Sciatic nerve (tissue), 2 donors: ENCODE measurements at places on chromosomes 4 and X. TPM values are rescaled to one million over a fixed set of nuclear protein-coding genes. Genes with fewer than 3 reads are reported as not detected.

The PCDH18 gene
- total RNA-seq = 34.4 TPM

DNA sequence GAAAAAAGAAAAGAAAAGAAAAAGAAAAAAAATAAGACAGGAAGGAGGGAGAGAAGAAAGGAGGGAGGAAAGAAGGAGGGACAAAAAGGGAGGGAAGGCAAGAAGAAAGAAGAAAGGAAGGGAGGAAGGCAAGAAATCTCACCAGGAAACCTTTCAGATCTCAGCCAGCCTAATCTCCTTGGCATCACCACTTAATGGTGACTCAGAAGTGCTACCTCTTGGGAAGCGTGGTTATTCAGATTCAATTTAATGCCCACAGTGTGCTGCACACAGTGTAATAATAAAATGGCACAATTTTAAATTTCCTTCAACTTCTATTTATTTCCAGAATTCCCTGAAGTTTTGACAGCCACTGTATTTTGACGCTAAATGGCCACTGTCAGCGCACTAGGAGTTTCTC is 50.3 kb downstream of the DKK2 start:
- DNase-seq = no peak

DNA sequence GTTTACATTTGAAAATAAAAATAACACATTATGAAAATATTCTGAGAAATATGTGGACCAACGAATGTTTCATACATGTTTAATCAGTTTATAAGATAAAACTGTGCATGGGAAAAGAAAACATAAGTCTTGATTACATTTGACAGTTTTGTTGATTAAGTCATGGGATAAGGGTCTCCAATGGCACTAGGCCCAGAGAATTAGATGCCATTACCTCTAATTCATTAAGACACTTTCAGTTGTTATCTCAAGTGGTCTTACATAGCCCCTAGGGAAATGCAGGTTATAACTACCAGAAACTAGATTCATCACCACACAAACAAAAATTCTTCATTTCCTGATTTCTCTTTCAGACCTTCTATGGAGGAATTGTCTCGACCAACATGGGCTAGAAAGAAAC is 300.8 kb downstream of the PCDH7 start:
- no peak for DNase-seq

DNA sequence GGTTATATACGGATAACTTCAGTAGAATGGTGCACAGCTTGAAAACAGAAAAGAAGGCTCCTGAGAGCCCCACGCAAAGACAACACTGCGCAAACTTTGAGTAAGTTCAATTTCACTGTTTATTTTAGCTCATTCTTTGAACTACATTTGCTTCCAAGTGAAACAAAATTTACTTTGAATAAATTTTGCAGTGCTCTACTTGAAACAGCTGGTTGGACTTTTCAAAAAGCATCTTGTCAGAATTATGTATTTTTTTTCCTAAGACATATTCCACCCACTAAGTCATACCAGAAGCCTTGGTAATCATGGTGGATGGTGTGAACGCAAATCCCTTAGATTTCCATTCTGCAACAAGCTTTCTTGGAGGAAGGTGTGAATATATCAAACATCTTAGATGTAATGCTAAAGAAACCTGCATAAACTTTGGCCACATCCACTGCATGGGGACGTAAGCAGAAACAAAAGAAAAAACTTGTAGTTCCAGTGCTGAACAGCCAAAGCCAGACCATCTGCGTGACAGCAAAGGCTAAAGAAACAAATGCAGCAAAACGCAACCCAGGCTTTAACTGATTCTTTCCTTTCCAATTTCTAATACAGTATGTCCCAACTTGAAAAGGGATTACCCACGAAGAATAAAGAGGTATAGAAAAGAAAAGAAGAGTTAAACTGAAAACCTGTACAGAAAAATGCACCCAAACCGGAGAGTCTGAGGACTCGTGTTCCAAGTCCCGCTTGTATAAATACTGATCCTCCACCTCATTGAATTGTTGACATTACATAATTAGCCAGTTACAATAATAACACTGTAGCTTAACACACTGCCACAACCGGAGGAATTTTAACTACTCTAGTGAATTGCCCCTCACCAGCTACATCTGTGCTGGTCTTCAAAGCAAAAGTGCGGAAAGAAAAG is 90.9 kb downstream of the SH3RF1 start:
- DNase-seq = no peak

The STAP1 gene
- 0.36 TPM for total RNA-seq

- no peak for DNase-seq
These were observed 12.1 kb upstream of the CLCN5 start for GRCh38 chrX:49910344-49910743.

The RELL1 gene
- total RNA-seq = 80.6 TPM

The GAB3 gene
- total RNA-seq = 7.6 TPM

GRCh38 chrX:71954458-71954857 is 43.8 kb downstream of the NHSL2 start:
- DNase-seq = no peak

The RNF128 gene
- 3.0 TPM for total RNA-seq
